ENCODE measurements at places on chromosomes 3 and 15.

GRCh38 chr3:122957707-122958689 is 69.6 kb downstream of the SEMA5B start:
- DNase-seq = no peak

DNA sequence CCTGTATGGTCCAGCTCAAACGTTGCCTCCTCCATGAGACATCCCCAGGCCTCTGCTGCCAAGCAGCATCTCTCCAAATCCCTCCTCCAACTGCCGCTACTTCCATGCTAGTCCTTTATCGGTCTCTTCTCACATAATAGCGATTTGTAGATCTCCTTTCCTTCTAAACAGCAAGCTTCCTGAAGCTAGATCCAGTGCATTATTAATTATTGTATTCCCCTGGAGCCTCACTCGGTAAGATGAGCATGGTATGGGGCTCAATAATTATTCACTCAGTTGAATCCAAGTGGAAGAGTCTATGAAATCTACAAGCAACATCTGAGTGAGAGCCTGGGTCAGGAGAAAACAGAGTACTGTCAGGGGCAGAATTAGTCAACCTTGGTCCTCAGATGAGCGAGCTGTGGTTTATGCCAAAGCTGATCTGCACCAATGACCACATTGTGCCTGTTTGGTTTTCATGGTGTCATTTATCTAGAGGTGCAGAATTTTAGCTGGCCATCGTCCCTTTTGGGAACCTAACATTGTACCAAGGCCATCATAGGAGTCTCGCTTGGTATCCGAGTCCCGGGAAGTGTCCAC is 93.8 kb upstream of the UBE2E1 start:
- DNase-seq = no peak

- no peak for DNase-seq
These were observed 2.3 kb downstream of the LRRC28 start for GRCh38 chr15:99253381-99254090.

- no peak for DNase-seq
These were observed 15.9 kb downstream of the SLC49A4 start for GRCh38 chr3:122810734-122811133.

GRCh38 chr3:114111060-114111770 is 54.7 kb downstream of the QTRT2 start:
- no peak for DNase-seq

DNA sequence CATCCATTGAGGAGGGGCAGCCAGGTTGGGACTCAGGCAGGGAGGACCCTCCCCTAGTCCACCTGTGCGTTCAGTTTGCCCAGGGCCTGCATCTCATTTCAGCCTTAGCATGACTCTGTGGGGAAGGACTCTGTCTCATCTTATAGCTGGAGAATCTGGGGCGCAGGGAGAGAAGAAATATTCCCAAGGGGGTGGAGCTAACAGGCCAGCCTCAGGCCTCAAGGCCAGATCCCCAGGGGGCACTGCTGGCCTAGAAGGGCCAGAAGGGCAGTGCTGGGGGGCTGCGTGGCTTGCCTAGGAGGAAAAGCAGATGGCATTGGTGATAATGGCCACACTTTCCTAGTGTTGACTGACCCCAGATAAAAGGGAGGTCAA is 10.9 kb downstream of the AMOTL2 start:
- no peak for DNase-seq

DNA sequence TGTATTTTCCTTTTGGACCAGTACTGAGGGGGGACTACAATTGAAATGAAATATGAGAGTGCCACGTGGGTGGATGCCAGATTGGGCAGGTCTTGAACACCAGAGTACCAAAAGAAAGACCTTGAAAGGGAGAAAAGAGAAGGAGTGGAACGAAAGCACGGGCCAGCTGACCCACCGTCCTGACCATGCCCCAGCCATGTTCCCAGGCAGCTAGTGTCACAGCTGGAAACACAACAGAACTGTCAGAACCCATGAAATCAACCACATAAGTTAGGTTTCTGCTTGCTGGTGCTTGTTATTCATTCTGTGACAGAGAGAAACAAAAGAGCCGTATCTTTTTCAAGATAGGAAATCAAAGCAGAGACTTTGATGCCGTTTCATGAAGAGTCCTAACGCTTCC is 268.8 kb downstream of the MEX3B start:
- DNase-seq = no peak

GRCh38 chr15:24878153-24878552 is 76.6 kb upstream of the SNRPN start:
- DNase-seq = no peak

- DNase-seq = no peak
These were observed 3.1 kb downstream of the CMC1 start for GRCh38 chr3:28244491-28244890.

DNA sequence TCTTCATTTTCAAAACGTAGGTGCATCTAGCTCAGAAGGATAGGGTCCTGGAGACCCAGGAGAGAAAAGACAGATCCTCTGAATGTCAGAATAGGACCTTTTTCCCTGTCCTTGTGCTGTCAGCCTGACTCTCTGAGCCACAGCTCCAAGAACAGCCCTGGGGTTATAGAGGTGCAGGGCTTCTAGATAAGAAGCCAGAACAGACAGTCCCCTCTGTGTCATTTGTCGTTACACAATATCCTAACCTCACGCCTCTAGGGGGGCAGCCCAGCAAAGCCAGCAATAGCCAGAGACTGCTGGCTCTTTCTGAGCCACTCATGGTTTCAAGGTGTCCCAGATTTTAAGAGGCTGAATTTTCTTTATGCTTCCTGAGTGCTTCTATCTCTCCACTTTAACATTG is 153.2 kb upstream of the THBS1 start:
- DNase-seq = no peak

DNA sequence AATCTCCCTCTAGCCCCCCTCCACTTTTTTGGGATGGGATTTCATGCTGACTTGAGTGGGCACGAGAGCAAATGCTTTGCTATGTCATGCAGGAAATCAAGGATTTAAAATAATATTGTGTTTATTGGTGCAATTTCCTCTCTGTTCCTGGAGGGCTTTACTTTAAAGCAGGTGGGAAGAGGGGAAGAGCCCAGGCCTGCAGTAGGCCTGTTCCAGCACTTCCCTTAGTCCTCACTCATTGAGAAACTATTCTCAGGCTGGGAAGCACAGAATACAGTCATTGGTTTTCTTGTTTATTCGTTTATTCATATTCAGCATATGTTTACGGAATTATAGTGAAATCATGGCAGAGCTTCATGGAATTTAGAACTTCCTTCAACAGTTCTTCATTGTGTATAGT is 41.7 kb upstream of the SPSB4 start:
- DNase-seq = no peak

DNA sequence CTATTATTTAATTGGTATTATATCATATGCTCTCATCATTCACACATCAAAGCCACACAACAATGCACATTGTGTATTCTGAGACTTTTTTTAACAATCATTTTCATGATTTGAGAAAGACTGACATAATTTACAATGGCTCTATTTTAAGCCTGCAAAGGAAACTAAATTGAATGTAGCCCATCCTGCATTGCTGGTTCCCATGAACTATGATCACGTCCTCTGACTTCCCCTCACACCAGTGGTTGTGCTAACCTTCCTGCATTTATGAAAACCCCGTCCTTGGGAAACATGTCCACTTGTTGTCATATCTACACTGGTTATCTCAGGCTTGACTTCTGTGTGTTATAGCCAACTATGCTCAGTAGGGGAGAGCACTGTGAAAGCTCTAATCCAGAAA is 546.2 kb downstream of the MECOM start:
- no peak for DNase-seq

- DNase-seq = no peak
These were observed 725.3 kb upstream of the CFAP20DC start for GRCh38 chr3:59775106-59775505.

- DNase-seq = no peak
These were observed 162.3 kb upstream of the TPM1 start for GRCh38 chr15:62880278-62880677.

DNA sequence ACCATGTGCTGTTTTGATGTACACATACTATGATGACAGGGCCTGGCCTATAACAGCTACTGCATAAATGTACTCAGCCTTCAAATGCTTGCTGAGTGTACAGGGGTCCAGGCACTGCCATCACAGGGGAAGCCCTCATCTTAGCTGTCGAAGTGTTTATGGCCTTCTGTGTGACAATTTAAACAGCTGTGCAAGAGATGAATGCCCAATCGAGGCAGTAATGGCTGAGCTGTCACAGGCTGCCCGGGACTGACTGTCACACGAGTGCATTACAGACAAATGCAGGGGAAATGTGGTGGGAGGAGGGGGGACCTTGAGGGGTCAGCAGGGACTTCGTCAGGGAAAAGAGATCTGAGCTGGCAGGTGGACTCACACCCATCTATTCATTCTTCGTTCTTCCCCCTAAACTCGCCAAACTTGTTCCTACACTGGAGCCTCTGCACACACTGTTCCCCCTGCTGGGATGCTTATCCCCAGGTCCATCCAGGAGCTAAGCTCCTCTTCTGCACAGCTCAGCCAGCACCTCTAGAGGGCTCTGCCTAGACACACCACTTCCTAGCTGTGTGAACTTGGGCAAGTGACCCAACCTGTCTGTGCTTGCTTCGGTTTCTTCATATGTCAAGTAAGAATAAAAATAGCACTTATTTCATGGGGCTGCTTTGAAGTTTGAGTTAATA is 156.2 kb upstream of the IQSEC1 start:
- no peak for DNase-seq

- no peak for DNase-seq
These were observed 23.5 kb downstream of the FHIT start for GRCh38 chr3:61227799-61228198.

DNA sequence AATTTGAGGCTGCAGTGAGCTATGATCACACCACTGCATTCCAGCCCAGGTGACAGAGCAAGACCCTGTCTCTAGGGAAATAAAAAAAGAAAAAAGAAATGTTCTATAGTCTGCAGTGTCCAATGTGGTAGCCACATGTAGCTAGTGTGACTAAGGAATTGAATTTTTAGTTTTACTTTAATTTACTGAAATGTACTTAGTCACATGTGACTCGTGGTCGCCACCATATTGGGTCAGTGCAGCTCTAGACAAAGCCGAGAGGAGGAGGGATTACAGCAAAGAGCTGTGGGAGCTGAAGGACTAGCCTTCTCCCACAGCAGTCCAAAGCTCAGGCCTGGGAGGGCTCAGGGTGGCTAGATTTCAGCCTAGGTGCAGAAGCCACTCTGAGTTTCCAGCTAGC is 65.9 kb upstream of the NTRK3 start:
- no peak for DNase-seq

DNA sequence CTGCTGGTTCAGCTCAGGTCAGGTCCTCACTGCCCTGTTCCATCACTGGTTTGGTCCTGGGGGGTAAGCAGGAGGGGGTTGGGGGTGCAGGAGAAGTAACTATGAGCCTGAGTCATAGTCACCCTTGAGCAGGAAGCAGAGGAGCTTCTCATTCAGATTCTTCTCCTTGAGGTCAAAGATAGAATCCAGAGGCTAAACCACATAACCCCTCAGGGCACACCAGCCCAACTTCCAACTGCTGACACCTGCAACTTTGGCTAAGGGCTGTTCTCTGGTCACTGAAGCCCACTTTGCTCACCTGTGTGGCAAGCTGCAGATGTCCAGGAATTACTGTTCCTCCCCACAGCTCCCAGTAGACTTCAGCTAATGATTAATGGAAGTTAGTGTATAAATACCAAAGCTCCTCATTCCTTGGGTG is 48.8 kb upstream of the LRRFIP2 start:
- DNase-seq = no peak
